Stimulated activated CD8-positive, alpha-beta memory T cell treated with anti-CD3 and anti-CD28 coated beads, Interleukin-15, amount 100 ng/mL, for 1 hour (primary cell): ENCODE measurements at places on chromosomes 1 and 21.

- DNase-seq, result no peak
Measured at GRCh38 chr1:13786541-13786940, 86.6 kb downstream of the PRDM2 start.

DNA sequence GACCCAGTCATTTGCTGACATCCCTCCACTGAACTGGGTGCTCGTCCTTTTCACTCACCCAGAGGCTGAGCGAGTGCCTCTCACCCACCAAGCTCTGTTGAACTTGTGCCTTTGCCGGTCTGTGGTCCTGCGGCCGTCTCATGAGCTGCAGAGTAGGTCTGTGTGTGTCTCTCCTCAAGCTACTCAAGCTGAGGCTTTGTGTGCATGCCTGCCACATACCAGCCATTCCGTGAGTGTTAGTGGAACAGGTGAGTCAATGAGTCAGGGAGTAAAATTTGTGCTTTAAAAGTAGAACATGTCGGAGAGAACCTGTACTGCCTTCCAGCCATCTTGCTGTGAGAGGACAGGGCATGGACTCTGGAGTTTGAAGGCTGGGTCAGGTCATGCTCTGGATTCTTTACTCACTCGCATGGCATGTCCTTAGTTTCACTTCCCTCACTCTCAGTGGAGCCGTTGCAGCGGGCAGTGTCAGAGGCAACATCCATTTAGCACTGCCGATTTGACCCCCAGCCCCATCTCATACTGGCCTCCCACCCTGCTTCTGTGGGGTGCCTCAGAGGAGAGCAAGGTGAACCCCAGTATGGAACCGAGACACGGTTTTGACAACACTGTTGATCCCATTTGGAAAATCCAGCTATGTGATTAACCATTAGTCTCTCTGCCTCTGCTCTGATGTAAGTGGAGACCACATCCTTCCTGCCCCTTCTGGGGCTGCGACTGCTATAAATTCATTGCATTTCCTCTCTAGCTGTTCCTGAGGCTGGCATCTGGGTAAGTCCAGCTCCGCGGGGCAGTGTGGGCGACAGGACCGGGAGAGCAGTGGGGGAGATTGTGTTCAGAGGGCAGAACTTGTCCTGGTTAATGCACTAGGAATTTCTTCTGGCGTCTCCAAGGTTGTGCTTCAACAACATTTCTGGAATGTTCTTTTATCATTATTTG, at the start of gene NLRP3:
Gene NLRP3, plus strand, starts transcription at position 751 of the 939 bp plus-strand sequence. CDS start 2,628 bp downstream, outside the sequence.
- no peak for DNase-seq

DNA sequence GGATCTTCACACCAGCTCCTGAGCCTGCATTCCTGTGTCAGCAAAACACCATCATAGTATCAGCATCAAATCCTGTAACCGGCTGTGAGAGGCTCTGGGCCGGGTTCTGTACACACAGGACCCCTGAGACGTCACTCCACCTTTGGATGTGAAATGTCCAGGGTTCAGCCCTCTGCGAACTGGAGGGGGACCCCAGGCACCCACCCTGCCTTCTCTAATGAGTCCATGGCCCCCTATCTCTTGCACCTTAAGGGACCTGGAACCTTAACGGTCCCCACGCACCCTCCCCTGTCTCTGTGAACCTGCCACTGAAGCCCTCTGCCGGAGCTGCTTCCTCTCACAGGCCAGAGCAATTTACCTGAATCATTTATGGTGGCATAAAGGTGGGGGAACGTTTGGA, 257.8 kb downstream of the NPHP4 start:
- no peak for DNase-seq

- DNase-seq, result no peak
Measured at GRCh38 chr1:189429610-189430009, 1048.1 kb downstream of the BRINP3 start.

GRCh38 chr1:236686815-236687160, 489 bp downstream of the ACTN2 start:
- no peak for DNase-seq

DNA sequence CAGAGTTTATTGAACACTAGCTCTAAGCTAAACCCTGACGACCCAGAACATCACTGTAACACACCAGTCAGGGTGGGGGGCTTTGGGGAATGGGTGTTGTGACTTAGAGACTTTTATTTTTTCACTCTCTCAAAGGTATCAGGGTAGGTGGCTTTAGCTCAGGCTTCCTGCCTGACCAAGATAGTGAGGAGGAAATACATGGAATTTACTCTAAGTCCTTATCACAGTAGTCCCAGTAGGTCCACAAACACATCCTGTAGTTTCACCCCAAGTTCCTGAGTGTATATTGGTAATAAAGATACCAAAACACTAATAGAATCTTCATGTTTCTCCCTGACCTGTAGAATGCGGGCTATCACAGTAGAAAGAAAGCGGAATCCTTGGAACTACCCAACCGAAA, 15.1 kb downstream of the GJA5 start:
- no peak for DNase-seq

DNA sequence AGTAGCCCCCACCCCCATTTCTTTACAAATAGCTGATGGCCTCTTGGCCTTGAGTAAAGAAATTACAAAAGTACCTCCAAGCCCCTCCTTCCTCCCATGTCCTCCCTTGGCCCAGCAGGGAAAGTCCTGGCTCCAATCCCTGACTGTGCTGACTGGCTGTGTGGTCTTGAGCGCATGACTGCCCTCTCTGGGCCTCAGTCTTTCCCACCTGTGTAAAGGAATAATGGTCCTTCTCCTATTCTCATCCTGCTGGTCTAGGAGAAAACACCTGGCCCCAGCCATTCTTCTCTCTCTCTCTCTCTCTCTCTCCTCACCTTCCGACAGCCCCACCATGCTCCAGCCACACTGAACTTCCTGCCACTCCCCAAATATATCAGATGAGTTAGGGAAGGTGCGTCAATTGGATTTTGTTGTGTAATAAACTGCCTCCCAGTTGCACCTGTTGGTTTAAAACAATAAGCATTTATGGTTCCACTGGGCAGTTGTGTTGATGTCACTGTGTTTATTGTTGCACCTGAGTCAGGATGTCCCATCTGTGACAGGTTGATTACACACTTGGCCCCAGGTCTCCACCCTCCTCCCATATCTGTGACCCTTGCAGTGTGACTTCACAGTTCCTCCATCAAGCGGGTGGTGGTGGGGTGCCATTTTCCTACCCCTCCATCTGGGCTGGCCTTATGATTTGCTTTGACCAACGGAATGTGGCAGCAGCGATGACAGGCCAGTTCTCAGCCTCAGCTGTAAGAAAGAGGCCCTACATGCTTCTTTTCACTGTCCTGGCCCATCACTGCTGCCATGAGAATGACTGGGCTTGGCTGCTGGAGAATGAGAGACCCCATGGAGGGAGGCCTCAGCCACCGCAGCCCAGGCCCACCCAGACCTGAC, 22.3 kb upstream of the LRP8 start:
- no peak for DNase-seq

- DNase-seq, result no peak
Measured at GRCh38 chr21:38834725-38835124, 29.0 kb downstream of the ETS2 start.

GRCh38 chr1:115332813-115333608, 5.0 kb downstream of the NGF start:
- no peak for DNase-seq

- DNase-seq, result no peak
Measured at GRCh38 chr1:3257788-3258187, 188.8 kb downstream of the PRDM16 start.
